ENCODE measurements at places on chromosomes 6 and 20.

- DNase-seq, result no peak
These were observed 130.2 kb upstream of the SSTR4 start for GRCh38 chr20:22904905-22905304.

DNA sequence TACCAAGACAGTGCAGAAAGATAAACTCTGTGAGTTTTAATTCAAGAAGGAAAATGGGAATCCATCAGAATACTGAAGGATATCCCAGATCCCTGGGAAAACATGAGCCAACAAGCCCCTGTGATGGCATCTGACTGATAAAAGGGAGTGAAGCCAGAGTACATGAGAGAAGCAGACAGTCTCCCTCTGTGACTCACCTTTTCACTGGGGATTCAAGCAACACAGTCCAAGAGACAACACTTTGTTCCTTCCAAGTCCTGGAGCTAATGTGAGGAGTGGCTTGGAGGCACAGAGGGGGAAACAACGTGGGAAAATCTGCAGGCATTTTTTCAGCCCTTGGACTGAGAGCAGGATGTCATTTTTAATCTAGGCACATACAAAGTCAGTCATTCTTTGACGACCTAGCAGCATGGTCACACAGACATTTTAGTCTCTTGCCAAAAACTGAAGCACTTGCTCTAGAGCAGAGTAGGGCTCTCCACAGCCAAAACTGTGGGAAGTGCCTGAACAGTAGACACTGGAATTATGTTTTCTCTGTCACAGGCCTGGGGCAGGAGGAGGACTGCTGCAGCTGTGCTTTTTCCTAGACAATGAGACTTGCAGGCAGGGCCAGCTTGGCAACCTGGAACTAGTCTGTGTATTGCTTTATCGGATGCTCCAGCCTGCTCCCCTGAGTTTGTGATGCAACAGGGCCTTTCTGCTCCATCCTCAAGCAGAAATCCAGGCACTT is 465.0 kb upstream of the GJE1 start:
- no peak for DNase-seq

GRCh38 chr6:56072856-56073255 is 174.5 kb downstream of the COL21A1 start:
- DNase-seq, result no peak

- DNase-seq, result no peak
These were observed 1.2 kb upstream of the HDDC2 start for GRCh38 chr6:125302840-125303511.

DNA sequence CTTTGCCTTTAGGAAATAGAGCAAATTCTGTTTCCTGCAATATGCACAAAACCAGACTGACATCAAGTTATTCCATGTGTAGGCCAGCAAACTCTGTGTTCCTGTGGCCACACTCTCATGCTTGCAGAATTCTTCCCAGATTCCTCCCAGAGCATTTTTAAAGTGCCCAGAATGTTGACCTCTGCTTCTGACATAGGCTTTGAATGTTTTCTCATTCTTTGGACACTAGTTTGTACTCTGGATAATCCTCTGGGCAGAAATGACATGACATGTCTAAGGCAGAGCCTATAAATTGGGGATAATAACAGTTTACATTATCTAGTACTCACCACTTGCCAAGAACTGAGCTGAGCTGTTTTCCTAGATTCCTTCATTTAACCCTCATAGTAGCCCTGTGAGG is 9.2 kb upstream of the EFHC1 start:
- no peak for DNase-seq

- no peak for DNase-seq
These were observed 154.1 kb upstream of the BMP2 start for GRCh38 chr20:6613280-6613861.

DNA sequence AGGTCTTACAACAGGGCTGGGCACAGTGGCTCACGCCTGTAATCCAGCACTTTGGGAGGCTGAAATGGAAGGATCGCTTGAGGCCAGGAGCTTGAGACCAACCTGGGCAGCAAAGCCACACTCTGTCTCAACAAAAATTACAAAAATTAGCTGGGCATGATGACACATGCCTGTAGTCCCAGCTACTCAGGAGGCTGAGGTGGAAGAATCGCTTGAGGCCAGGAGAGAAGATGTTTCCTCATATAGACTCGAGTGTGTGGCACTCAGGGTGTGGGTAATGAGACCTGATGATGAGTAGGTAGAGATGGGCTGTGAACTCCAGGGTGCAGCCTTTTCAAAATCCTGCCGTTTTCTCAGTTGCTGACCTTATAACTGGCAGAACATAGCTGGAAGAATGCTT is 125.3 kb upstream of the FOXO3 start:
- no peak for DNase-seq

- DNase-seq, result peak; percentile 54
These were observed 45.2 kb downstream of the DPPA5 start for GRCh38 chr6:73308712-73309534.

GRCh38 chr6:126020305-126021050 is 34.1 kb downstream of the TRMT11 start:
- no peak for DNase-seq

- no peak for DNase-seq
These were observed 321.5 kb upstream of the TBX18 start for GRCh38 chr6:85085875-85086274.

DNA sequence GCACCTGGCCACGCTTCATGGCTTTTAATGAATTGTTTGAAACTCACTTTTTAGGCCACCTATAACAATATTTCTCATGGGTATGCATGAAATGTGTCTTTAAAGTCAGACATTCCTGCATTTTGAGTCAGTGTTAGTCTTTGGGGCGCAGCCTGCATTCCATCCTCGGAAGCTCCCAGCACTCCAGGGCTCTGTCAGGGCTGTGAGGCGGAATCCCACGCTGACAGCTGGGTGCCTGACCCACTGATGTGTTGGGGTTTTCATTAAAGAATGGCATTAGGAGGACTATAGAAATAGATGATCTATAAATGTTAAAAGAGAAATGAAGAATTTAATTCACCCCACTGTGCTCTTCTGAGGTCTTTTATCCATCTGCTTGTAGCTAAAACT is 16.2 kb upstream of the CLDN20 start:
- no peak for DNase-seq

DNA sequence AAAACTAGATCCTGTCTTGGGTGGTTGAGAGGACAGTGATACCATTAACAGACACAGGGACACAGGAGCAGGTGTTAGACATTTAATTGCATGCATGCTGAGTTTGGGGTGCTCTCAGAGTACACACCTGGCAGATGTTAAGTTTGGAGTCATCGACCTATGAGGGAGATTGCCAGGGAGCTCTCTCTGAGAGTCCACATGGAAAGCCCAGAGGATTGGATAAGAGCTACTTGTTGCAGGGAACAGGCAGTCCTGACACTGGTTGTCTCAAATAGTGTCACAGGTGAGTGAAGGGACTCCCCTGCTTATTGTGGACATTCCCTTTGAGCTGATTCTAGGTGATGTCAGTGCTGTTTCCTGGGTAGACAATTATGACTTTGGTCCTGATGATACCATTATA is 3.1 kb downstream of the ATRN start:
- no peak for DNase-seq

- no peak for DNase-seq
These were observed 149.8 kb downstream of the GRM4 start for GRCh38 chr6:33996120-33996475.

DNA sequence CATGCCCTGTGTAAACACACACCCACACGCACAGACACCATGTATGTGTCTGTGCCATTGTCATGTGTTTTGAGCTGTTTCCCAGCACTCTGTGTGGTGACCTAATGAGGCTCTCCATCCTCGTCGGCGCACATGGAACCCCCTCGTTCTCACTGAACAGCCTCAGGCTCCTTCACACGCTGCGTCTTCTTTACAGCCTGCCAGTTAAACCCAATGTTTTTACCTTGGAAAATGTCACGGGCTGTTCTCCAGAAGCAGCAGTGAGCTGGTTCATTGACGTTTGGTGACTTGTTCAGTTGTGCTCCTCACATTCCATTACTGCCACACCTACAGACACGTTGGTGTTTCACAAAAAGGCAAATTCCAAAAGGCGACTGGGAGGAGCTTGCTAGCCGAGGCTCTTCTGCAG is 201.0 kb upstream of the FOXQ1 start:
- no peak for DNase-seq

Data from ecto neural progenitor cell (in vitro differentiated cells).